NCI-H526 treated with DMSO at 0.1 percent for 48 hours (cell line): ENCODE measurements at places on chromosomes 1 and 21.
A peak's percentile ranks its signal among the peaks of the same experiment; 100 is the strongest.

- DNase-seq = no peak
These were observed 6.3 kb downstream of the PHC2 start for GRCh38 chr1:33424610-33425009.

GRCh38 chr1:200699871-200700270 lies 30.2 kb upstream of the DDX59 start:
- no peak for DNase-seq

DNA sequence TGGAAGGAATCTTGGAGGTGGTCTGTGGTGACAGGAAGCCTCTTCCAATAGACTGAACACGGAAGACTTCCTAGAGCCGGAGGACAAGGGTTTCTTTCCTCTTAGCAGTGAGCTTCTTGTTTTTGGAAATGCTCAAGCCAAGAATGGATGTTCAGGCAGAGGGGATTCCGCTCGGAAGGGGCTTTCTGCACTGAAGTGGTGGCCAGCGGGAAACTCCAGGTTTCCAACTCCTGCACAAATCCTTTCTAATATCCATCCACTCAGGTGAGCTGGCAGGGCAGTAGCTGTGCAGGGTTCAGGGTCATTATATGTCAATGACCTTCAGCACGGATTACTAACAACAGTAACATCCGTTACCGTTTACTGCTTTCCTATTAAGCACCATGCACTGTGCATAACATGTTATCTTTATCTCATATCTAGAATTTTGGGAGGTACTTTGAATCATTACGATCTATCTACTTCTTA lies 573 bp upstream of the CPT2 start:
- no peak for DNase-seq

DNA sequence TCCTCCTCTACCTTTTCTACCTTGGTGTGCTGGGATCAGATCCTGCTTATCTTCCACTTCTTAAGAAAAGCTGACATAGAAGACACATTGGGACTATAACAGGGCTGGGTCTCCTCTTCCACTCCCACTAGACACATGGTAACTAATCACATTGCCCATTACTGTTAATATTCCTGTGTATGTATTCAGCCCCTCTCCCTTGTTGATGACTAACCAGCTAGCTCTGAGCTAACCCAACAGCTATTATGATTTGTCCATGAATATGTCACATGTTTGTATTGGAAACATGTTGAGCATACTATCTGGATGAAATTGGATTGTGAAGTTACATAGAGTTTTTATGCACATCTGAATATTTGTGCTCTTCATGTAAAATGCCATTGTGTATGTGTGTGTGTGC lies 52.9 kb downstream of the MPZL1 start:
- DNase-seq = no peak

DNA sequence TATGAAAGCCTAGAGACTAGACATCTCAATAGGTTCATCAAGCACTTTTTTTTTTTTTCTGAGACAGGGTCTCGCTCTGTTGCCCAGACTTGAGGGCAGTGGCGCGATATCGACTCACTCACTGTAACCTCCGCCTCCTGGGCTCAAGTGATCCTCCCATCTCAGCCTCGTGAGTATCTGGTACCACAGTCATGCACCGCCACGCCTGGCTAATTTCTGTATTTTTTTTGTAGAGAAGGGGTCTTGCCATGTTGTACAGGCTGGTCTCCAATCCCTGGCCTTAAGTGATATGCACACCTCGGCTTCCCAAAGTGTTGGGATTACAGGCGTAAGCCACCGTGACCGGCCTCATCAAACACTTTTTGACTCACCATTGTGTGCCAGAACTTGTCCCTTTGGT lies 613 bp upstream of the GPATCH4 start:
- DNase-seq = no peak

DNA sequence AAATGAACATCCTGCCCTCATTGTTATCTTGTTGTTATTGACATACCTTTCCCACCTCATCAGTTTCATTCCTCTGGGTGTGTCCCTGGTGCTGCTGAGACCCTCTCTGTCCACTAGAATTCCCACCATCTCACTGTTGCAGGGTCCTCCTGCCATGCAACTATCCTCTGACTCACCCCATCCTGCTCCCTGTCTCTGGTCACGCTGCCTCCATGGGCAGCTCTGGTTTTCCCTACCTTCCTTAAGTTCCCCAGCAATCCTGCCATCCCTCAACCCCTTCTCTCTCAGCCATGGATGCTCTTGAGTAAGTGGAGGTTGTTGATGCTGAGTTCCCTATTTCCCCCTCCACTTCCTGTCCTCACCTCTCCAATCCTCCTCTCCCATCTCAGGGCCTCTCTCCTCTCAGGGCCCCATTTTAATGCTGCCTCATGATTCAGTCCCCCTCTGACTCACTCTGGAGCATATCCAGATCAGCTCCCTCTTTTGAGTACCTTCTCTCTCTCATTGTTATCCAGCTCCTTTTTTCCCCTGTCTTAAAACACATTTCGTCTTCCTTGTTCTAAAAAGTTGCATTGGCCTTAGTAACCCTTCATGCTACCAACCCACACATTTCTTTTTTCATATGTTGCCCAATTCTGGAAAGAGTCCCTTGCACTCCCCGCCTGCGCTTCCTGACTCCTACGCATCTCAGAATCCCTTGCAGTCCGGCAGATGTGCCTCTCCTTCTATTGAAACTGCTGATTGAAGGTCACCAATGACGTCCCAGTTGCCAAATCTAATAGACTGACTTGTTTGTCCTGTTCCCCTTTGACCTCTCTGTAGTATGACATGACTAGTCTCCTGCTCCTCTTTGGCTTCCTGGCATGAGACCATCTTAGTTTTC lies 92.0 kb downstream of the CNIH3 start:
- DNase-seq = no peak

DNA sequence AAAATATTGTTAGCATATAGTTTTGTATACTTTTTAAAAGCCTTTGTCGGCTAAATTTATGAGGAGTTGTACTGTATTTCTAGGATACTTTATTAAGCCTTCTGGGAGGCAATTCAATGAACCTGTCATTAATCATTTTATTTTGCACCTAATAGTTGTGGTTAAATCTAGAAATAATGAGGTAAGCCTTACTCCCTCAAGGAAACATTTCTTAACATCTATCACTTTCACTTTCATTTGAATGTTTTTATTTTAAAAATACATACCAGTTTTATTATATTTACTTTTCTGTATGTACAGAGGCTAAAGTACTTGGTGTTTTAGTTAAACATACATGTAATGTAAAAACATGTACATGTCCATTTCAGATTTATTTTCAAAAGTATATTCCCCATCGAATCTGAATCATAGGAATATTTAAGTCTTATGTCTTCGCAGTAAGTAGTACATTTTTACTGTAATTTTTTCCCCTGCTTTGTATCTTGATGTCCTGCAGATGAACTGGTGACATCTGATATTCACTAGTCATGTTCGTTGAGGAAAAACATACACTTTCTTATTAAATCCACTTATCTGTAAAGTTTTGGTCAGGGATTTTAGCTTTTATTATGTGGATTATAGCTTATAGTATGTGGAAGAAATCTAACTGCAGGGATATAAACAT lies 82.8 kb downstream of the DISP1 start:
- DNase-seq = no peak

DNA sequence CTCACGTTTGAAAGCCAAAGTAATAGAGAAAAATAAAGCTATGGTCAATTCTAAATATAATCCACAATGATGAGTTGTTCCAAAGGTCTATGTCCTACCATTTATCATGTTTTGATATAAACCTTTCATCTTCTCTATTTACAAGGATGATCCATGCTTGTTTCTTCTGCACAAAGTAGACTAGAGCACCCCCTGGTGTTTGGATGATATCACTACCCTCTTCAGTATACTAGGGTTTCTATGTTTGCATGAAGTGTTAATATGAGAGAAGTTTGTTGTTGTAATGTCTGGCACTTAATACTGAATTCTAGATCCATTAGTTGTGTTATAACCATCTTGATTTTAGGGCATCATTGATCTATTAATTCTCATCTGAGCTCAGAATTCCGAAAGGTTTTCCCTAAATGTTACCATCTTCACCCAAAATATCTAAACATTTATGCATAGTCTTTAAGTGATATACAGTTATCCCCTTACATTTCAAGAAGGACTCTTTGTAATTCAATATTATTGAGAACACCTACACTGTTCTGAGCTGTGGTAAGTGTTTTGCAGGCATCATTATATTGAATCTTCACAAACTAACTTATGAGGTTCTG lies 21.1 kb downstream of the CLDN8 start:
- peak; percentile 8 for DNase-seq

DNA sequence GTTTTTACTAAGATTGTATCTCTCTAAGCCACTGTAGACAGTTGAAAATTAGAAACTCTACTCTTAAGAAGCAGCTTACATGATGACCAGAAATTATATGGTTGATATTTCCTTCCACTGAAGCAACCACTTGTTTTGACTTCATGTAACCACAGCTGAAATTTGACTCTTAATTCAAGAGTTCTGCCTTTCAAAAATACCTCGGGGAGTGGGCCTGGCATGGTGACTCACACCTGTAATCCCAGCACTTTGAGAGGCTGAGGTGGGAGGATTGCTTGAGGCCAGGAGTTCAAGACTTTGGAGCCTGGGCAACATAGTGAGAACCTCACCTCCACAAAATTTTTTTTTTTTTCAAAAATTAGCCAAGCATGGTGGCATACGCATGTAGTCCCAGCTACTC lies 4.3 kb downstream of the AMPD1 start:
- no peak for DNase-seq

DNA sequence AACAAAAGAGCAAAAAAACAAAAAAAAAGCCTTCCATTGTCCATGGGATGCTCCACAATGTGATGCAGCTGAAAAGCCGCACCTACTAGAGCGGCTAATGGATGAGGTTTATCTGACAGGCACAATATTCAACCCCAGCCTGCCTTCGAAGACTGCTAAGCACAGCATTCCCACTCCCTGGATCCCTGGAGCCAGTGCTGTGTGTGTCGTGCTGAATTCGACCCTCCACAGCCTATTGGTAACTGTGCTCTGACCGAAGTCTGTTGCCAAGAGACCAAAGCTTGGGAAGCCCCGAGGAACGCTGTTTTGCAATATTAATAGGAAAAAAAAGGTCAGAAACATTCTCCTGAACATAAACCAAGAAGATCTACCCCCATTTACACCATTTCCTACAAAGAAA lies 57.2 kb upstream of the PUM1 start:
- DNase-seq = no peak

GRCh38 chr21:31538816-31539215 lies 120.7 kb upstream of the SOD1 start:
- DNase-seq = no peak

- no peak for DNase-seq
These were observed 94.6 kb downstream of the FGGY start for GRCh38 chr1:59391212-59392179.

DNA sequence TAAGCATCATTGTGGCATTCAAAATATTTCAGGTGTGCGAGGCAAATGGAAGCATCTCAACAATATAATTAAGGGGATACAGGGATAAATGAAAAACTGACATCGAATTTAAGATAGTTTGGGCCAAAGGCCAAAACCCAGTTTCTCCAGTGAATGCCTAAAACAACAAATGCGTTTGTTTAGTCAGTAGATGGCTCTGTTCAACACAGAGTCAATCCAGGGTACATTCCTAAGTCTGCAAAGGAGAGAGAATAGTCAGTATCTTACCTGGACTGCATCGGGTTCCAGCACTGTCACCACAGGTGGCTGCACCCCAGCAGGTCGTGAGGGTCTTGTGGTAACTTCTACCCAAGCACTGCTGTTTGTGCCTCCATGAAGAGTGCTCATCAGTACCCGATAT lies 321.1 kb downstream of the KCTD3 start:
- DNase-seq = no peak

GRCh38 chr1:2044510-2045319 lies 5.5 kb upstream of the PRKCZ start:
- DNase-seq = no peak

GRCh38 chr1:15847893-15848142 lies 311 bp downstream of the SPEN start:
- DNase-seq = no peak

DNA sequence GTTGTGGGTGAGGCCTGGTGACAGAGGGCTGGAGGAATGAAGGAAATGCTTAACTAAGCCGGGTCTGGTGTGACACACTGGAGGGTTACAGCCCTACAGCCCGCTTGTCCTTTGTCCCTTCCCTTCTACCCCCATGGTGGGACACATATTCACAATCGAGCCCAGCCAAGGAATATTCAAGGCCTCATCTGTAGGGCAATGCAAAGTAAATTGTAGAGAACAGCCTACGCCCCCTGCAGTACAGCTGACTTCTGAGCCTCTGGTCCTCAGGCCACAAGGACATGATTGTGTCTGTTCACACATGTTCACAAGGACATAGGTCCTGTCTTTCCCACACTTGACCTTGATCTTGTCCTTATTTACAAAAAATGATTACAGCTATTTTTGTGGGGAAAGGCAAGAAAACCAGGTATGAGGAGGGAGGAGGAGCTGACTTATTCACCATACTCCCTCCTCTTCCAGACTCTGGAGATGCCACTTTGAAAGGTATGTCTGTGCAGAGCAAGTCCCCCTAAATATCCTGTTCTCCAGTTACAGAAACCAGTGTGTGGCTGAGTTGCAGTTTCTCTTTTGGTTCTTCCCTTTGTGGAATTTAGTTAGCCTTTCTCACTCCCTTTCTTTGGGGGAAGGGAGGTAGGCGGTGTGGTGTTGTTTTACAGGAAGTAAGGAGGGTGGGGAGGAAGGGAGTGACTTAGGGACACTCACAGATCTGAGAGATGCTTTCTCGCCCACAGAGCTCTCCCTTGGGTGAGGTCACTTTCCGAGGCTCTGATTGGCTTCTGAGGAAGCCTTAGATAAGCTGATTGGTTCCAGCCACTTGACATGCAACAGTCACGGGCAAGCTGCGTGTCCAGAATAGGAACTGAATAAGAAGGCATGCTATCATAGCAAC lies 14.6 kb downstream of the POLR3GL start:
- DNase-seq = no peak

DNA sequence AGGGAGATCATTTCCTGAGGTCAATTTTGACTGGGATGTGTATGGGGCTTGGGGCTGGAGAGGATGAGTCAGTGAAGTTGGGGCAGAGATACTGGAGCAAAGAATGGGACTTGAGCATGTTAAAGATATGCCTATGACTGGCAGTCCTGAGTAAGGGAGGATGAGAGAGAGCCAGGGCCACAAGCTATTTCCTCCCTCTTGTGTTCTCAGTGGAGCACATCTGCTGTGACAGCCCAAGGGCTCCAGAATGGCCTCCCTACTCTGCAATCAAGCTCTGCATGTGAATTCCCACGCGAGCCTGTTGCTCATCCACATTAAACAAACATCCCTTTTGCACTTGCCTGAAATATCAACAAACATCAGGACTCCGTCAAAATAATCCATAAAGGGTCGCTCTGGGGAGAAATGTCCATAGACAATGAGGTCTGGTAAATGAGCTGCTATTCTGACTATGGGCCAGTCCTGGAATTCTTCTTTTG lies 9.2 kb downstream of the ADCY10 start:
- no peak for DNase-seq

- no peak for DNase-seq
These were observed 494.5 kb upstream of the PBX1 start for GRCh38 chr1:164064501-164064900.

- no peak for DNase-seq
These were observed 126.9 kb upstream of the ETS2 start for GRCh38 chr21:38678827-38679226.

DNA sequence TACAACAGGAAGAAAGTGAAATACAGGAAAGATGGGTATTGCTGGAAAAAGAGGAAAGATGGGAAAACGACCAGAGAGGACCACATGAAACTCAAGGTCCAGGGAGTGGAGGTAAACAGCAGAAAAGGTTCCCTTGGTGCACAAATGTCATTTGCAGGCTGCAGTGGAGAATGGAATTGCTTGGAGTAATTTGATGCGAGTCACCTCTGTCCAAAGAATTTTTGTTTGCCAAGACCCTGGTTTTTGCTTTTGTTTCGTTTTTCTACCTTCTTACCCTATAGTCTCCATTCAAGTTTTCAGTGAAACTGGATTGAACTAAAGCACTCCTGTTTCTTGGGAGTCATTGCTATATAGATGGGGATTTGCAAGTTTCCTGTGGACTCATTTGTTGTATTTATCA lies 464.3 kb downstream of the CAMTA1 start:
- no peak for DNase-seq
